ENCODE measurements at places on chromosomes 7 and 10. TPM values are rescaled to one million over a fixed set of nuclear protein-coding genes. Genes with fewer than 3 reads are reported as not detected.

GRCh38 chr10:132105302-132105995 lies 39.7 kb downstream of the JAKMIP3 start:
- DNase-seq = peak; percentile 68

DNA sequence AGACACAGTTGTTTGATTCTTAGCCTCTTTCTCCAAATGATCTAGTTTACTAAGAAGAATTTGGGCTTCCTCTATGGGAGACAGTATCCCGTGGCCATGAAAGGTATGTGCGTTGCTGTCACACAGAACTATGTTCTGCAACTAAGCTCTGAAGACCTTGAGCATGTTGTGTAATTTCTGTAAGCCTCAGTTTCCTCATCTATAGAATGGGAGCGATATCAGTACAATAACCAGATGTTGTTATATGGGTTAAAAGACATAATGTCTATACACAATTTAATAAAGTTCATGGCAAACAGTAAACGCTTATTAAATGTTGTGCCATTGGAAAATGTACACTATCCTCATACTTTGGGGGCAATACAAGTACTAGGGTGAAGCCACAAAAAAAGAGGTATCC lies 185.5 kb upstream of the ASAH2 start:
- no peak for DNase-seq

DNA sequence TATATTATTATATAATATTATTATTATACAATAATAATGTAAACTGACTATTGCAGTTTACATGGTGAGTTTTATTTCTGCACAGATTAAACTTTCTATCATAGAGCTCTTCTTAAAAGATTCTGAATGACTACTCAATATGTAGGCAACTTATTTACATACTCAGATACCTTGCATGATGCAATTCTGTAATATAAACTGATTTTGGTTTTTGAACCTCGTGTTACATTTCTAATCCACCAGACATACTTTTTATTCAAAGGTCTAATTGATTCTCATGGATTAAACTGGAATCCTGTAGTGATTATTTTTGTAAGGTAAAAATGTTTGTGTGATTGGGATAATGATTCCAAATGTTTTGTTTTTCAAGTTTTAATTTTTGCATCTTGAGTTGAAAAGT lies 19.9 kb downstream of the SLC26A4 start:
- no peak for DNase-seq

DNA sequence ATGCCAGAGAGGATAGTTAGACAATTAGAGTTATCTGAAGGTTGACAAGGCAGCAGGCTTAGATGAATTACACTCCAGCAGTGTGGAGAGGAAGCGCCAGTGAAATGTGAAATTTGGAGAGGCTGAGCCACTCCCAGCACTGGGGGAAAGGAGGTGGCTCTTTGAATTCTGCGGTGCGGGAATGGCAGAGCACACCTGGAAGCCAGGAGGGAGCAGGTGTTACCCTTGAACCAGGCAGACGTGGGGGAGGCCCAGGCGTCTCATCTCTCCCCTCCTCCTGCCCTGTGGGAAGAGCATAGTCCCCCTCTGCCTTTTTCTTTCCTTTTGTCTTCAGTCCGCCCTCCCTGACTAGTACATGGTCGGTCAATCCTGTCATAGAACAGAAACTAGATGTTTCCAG lies 203.1 kb downstream of the DPP6 start:
- DNase-seq = no peak

- DNase-seq = no peak
Measured at GRCh38 chr10:89522463-89522862, 12.9 kb downstream of the SLC16A12 start.

The LBX1 gene
- not detected for total RNA-seq

DNA sequence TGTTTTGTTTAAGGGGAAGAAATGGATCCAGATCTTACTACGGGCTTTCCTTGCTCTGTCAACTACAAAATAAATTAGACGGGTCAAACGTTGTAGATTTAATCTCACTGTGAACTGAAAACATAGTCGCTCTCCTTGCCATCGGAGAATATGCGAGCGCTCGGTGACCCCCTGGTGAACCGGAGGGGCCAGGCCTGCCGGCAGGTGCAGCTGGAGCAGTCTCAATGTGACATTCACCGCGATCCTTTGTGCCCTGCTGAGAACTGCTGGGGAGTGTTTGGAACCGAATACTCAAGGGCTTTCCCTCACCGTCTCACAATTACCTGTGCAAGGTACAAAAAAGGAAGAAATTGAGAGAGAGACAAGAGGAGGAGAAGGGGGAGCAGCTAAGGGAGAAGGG lies 174.1 kb upstream of the GPR26 start:
- no peak for DNase-seq

The THSD7A gene
- total RNA-seq = 20.0 TPM
